Hematopoietic multipotent progenitor cell treated with erythropoietin and hydrocortisone succinate and interleukin-3 and kit ligand, for 15 days (in vitro differentiated cells): ENCODE measurements at places on chromosomes 12 and 14.
A peak's percentile ranks its signal among the peaks of the same experiment; 100 is the strongest.

- no peak for DNase-seq
Measured at GRCh38 chr14:100239211-100239839, 381 bp downstream of the YY1 start.

GRCh38 chr14:50038398-50039119 is 77.8 kb downstream of the VCPKMT start:
- peak; percentile 89 for DNase-seq

DNA sequence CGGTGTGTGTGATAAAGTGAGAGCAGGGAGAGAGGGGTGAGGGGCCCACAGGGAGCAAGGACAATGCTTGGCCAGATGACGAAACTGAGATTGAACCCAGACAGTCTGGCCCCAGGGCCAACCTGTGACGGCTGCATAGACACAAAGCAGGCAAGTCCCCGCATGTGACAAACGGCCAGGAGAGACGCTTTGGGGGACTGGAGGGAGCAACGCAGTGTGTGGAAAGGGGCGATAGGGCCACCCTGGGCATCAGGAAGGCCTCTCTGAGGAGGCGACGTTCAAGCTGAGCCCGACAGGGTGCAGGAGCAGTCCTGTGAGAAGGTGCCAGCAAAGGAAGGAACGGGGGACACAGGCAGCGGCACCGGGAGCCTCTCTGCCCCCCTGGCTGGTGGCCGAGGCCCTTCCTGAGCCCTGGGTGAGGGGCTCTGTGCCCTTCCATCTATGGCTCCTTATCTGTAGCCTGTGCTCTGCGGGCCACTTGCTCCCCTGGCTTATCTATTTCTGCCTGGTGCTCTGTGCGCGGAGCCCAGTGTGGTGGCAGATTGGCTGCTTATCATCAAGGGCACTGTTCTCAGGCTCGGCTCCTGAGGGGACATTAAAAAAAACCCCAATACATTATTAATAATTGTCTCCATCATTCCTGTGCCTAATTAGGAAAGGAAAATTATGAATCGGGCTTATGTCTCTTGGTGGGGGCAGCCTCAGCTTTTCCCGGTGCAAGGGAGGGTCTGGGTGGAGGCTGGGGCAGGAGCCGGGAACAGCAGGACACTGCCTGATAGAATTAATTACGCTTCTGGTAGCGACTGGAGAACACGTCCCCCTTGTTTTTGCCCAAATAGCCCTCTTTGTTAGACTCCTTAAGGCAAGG is 39.8 kb downstream of the PRIMA1 start:
- peak; percentile 63 for DNase-seq

GRCh38 chr14:54478636-54479215 is 10.1 kb downstream of the GMFB start:
- no peak for DNase-seq

- DNase-seq, result no peak
Measured at GRCh38 chr12:4273652-4274395, at the start of gene CCND2. Gene CCND2 (plus strand): TSS chr12:4273762. CDS start chr12:4274041, 279 bp downstream.

- no peak for DNase-seq
Measured at GRCh38 chr14:77763978-77764377, 3.0 kb upstream of the SNW1 start.

GRCh38 chr12:27818401-27818918 is 38.4 kb upstream of the MANSC4 start:
- no peak for DNase-seq

DNA sequence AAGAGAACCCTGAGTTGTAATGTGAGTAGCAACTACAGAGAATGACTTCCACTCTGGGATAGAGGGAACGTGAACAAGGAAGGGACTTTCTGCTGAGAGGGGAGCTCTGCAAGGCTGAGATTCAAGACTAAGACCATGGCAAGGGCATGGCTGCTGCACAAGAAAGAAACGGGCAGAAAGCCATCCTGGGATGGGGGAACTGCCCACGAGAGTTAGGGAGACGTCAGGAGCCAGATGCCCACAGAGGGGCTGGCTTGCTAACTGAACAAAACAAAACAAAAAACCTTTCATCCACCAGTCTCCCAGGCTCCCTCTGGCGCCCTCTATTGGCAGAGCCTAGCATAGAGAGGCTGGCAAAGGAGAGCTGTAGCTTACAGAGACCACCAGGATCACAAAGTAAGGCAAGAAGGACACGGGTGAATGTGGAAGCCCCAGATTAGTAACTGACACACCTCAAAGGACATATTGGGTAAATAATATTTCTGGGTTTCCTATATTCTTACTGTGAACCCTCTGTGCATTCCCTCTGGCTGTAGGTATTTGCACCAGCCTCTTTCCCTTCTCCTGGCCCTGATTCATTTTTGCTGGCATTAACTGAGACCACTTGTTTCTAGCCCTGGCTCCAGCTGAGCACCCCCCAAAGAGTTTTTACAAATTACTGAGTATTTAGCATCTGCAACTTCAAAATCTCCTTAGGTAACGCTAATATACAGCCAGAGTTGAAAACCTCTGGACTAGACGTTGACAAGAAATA is 338.3 kb downstream of the EMP1 start:
- peak; percentile 45 for DNase-seq

DNA sequence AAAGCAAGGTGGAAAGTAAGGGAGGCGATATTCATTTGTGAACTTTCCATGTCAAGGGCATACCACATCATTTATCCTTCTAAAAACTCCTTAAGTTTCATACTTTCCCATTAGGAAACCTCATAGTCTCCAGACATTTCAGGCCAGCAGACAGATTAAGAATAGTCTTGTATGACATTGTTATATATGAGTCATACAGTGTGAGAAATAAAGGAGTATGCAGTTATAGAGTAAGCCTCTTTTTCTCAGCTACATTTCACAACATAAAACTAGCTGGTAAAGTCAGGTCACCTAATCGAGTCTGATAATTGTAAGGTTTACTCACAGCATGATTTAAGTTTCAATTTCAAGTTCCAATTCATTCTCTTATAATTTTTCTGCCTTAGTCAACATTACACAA is 164.3 kb downstream of the GRIP1 start:
- no peak for DNase-seq

DNA sequence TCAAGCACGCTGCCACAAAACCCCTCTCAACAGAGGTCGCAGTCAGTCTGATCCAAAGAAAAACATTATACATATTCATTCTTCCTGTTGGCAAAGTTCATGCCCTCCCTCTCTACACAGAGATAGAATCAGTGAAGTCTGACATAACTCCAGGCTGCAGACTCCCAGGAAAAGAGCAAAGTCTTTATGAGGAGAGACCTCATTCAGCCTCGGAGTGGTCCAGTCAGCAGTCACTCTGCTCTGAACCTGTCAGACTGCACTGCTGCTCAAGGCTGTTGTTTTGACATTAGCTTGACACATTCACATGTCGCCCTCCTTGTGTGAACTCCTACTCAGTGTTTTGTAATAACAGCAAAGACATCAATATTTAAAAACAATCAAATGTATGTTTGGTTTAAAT is 241.2 kb upstream of the G2E3 start:
- DNase-seq, result no peak

GRCh38 chr12:124096869-124097434 is 123.9 kb downstream of the ZNF664 start:
- DNase-seq, result no peak
